Activated CD4-positive, CD25-positive, alpha-beta regulatory T cell treated with anti-CD3 and anti-CD28 coated beads, Interleukin-2, amount 50 U/mL, for 24 hours (primary cell): ENCODE measurements at places on chromosomes 13 and 19.

DNA sequence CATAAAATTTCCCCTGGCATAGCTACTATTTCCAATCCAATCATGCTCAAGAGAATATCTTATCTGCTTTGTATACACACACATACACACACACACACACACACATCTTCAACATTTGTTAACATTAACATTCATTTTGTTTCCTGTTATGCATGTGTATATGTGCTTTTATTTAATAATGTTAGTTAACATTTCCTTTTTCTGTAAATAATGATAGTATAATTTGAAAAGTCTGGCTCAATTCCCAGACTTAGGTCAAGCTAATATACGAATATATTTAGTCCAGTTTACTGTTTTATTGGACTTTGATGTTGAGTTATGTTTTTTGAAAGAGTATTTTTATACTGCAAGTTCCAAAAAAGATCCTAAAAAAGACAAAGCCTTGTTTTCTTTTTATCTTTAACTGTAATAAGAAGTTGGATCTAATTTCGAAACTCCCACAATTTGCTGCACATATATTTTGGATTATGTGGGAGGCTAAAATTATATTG lies 1072.4 kb downstream of the EFNB2 start:
- no peak for ATAC-seq

DNA sequence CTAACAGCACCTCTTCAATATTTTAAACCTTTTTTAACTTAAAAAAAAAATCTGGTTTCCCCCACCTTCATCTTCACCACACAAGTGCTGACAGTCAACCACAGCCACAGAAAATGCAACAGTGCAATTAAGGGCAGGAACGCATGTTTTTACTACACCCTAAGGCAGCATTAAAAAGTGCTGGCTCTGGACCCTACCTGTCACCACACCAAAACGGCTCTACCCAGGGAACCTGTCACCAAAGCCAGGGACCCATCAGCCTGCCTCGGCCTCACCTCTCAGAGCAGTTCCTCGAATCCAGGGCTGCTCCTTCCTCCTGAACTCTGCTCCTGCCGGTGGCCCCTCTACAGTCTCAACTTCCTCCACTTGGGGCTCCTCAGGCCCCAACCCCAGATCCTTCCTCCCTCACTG lies 22.5 kb upstream of the SLC35E1 start:
- peak; percentile 60 for ATAC-seq

DNA sequence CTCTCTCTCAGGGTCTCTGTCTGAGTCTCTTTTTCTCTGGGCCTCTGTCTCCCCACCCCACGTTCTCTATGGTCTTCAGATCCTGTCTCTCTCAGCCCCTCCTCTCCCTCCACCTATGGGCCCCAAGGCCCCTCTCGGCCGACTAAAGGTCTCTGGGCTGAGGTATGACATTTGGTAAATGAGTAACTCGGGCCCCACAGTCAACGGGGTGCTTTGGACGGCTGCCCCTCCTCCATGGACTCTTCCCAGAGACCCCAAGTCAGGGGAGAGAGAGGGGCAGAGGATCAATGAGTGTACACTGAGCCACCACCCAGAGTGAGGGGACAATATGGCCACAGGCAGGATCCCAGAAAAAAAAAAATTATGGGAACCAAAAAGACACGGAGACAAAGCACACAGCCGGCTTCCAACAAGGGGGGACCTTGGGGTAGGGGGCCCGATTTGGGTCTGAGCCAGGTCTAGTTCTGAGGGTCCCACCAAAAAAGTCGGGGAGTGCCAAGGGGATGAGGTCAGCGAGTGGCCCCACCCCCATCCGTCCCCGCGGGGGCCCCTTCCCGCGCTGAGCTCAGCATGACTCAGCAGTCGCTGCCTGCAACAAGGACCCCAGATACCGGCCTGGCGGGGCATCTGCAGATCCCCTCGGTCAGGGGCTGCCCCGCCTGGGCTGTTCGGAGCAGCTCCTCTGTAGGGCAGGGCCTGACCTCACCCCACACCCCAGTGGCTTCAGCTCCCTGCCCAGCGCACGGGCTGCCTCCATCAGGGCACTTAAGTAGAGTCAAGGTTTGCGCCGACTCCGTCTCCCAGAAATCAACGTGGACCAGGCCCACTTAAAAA lies 1.5 kb upstream of the FTL start:
- peak; percentile 27 for ATAC-seq

- peak; percentile 43 for ATAC-seq
These were observed 5.8 kb downstream of the KRTDAP start for GRCh38 chr19:35484252-35485036.

- no peak for ATAC-seq
These were observed 9.9 kb downstream of the LYPD3 start for GRCh38 chr19:43455321-43456113.

DNA sequence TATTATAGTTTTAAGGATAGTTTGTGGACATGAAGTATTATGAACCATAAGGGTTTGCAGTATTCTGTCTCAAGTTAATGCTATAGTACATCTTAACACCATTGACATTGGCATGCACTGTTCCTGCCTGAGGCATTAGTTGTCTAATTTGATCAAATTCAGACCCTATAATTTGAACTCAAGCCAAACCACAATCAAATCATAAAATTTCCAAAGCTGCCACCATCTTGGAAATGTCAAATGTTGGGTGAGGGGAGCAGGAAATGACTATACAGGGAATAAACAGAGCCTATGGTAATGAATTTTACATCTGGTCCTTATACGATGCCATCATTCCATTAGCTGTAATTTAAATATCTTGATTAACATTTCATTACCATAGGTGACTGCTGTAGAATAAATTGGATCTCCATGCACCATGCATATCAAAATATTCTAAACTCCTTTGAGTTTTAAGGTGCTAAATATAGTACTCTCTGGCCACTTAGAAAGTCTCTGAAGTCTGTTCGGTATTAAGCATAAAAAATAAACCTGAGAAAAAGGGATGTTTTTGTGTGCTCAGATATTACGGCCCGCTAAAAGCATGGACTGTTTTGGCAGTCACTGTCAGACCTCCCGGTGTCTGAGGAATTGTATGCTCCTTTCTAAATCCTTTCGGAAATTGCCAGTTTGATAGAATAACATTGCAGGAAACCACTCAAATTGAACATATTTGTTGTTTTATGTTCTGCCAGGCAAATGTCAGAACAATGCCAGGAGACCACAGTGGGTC lies 257.7 kb downstream of the SPRY2 start:
- no peak for ATAC-seq

DNA sequence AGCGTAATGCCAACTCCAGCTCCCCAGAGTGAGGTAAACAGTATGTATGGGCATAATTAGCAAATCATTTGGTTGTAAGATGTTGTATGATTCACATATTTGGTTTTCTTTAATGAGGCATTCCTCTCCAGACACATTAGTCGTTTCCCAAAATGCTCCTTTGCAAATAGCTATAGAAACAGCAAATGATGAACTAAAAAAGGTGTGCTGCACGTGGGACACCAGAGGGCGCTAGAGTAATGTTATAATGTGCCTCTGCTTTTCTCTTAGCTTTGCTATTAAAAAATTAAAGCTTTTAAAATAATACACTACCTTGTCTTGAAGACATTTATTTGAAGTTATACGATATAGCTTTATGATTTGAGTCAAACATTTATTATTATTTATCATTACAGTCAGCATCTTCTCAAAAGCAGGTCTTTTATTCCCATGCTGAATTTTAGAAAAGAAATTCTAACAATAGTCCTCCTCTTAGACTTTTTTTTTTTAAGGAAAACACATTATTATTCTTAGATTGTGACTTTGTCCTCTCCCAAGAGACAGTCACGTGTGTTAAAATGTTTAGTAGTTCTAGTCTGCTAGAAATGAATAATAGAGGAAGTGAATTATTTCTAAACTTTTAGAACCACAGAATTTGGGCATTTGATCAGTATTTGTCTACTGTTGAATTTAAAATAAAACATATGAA lies 121.6 kb upstream of the FRY start:
- no peak for ATAC-seq

GRCh38 chr13:112893570-112894422 lies 75.2 kb upstream of the MCF2L start:
- peak; percentile 59 for ATAC-seq

- ATAC-seq = no peak
These were observed 826.7 kb downstream of the DIAPH3 start for GRCh38 chr13:59337070-59337469.

- no peak for ATAC-seq
These were observed 20.4 kb downstream of the NOSIP start for GRCh38 chr19:49559928-49560327.

DNA sequence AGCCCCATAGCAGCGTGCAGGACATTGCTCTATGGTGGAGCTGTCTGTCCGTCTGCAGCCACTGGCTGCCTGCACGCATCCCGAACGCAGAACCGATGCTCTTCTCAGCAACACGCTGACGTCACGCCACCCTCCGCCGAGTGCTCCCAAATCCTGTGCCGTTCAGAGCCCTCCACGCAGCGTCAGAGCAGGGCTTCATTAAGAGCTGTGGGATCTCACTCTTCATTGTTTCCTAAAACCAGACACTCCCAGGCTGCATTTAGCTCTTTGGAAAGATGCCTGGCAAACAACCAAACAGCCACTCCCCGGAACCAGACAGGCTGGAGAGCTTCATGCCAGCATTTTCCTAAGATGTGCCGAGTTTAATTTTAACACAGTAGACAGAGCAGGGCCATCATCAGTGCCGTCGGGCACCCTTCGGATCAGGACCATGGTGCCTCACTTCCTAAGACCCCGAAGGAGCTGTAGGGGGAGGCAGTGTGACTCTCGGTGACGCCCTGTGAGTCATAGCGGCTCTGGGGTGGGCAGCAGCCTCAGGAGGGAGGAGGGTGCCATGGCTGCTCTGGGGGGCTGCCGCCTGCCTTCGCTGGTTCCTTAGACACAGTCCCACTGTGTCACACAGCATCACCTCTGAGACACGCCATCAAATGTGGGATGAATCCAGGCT lies 131.5 kb upstream of the MCF2L start:
- no peak for ATAC-seq

- ATAC-seq = no peak
These were observed 70.4 kb upstream of the FARP1 start for GRCh38 chr13:98072476-98072875.

GRCh38 chr19:11093689-11094238 lies 4.5 kb downstream of the LDLR start:
- ATAC-seq = no peak

DNA sequence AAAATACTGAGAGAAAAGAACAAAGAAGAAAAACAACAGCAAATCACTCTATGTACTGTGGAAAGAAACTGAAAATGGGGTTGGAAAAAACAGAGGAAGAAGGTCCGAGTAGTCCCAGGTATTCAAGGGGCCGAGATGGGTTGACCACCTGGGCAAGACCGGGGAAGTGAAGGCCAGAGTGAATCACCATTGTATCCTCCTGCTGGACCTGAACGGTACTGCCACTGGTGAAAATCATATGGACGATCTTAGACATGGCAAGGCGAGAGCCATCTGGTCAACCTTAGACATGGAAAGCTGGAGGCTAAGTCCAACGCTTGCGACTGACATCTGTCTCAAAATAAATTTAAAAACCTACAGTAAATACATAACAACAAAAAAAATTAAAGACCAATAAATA lies 44.4 kb upstream of the ZNF91 start:
- no peak for ATAC-seq

- no peak for ATAC-seq
These were observed 1591.5 kb downstream of the PCDH9 start for GRCh38 chr13:65638572-65639168.

- peak; percentile 71 for ATAC-seq
These were observed 65.4 kb downstream of the TUBGCP3 start for GRCh38 chr13:112522578-112522977.
